Pulmonary artery endothelial cell (primary cell): ENCODE measurements at places on chromosomes 7 and 10. TPM values are rescaled to one million over a fixed set of nuclear protein-coding genes. Genes with fewer than 3 reads are reported as not detected.

Gene LRRN3
- total RNA-seq: 0.04 TPM in 1 of 2 replicates, not detected in the other

Gene MRC1
- 2.4 and 3.2 TPM in 2 replicates for total RNA-seq

Gene GPNMB
- total RNA-seq: 0.35 and 0.59 TPM in 2 replicates

Gene SORCS3
- not detected in 2 replicates for total RNA-seq

Gene CDCA7L
- total RNA-seq: 107 and 175 TPM in 2 replicates

Gene CALY
- not detected in 2 replicates for total RNA-seq

Gene CAV1
- 1,552 and 2,041 TPM in 2 replicates for total RNA-seq

Gene ADO
- total RNA-seq: 16.6 and 17.7 TPM in 2 replicates

Gene SH2D4B
- under 0.01 TPM in 1 of 2 replicates, not detected in the other for total RNA-seq

Gene FOXP2
- total RNA-seq: 0.11 TPM in 1 of 2 replicates, not detected in the other
